Neural progenitor cell (in vitro differentiated cells): ENCODE measurements at places on chromosomes 6 and 20.

- no peak for DNase-seq
Measured at GRCh38 chr6:31935021-31935420, 7.5 kb downstream of the C2 start.

- DNase-seq: no peak
Measured at GRCh38 chr6:132683543-132683942, 24.6 kb upstream of the TAAR1 start.

DNA sequence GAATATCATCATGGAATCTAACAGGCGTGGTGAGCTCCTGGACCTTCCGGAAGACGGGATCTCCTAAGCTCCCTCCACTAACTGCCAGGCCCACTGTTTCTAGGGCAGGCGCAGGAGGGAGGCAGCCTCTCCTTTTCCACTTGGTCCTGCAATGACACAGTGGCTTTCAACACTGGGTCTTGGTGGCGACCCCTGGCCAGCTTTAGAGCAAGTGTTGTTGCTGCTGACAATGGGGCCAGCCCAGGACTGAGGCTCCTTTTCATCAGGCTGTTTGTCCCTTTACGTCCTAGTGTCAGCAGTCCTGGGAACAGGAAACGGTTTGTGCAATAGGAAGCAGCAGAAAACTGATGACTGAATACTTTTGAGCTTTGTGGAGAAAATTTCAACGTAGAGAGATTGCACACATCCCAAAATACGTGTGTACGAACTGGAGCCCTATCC, 9.7 kb upstream of the QKI start:
- peak; percentile 47 for DNase-seq

DNA sequence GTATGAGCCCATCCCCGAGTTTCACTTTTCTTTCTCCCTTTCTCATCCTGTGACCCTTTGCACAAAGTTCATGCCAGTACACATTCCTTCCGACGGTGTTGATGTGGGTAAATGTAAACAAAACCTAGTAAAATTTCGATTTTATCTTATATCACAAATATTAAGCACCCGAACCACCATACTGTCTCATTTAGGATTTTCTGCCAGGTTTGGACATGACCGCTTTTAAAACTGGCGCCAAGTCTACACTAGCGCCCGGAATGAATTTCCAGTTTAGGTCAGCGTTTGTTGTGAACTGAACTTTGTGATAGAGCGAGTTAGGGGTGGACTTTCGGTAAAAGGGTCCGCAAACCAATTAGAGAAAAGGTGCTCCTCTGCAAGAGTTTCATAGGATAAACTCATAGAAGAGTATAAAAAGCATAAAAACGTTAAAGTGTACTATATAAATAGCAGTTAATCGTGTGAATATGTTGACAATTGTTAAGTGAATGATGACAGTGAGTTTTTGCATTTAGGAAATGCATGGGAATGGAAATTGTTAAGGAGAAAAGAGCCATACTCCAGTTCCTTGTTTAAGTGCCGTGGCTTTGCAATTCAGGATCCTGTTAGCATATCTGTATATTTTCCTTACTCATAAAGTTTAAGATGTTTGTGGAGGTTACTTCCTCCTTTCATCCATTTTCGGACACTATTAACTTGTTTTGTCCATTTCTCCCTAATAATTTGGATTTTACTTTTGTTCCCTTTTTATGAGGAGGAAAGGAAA, 937 bp downstream of the AKAP7 start:
- DNase-seq: no peak

DNA sequence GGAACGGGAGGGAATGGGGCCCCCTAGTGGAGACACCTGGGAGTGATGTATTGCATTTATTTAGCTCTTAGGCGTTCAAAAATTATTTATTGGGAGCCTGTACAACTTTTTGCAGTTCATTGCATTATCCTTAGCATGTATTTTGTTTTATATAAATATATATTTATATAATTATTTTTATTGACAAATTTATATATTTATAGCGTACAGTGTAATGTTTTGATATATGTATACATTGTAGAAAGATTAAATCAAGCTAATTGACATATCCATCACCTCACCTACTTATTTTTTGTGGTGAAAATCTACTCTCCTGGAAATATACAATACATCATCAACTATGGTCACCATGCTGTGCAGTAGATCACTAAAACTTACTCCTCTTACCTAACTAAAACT, 975 bp downstream of the SIRT5 start:
- DNase-seq: no peak

GRCh38 chr20:45484676-45485075, 15.1 kb downstream of the WFDC2 start:
- peak; percentile 27 for DNase-seq

DNA sequence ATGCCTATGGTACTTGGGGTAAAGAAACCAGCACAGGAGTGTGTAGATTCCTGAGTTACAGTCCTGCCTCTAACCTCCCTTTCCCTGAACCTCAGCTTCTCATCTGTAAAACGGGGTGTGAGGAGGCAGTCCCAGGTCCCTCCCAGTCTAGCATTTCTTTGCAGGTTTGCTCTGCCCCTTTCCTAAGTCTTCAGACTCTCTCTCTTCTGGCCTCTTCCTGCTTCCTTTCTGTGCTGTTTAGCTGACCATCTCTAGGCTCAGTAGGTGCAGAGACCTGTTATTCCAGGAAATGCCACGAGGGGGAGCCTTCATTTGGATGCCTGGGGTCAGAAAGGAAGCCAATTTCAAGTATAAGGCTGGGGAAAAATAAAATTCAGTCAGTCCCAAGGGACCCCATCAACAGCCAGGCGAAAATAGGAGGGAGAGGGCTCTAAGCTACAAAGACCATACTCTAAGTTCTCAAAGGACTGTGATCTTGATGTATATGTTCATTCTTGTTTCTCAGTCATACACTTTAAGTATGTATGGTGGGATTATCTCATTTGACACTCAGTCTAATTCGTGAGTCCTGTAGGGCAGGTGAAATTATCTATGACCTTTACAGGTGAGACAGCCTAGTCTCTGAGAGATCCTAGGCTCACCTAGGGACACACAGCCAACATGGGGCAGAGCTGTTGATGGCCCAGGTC, 89.1 kb downstream of the NCR2 start:
- peak; percentile 75 for DNase-seq

DNA sequence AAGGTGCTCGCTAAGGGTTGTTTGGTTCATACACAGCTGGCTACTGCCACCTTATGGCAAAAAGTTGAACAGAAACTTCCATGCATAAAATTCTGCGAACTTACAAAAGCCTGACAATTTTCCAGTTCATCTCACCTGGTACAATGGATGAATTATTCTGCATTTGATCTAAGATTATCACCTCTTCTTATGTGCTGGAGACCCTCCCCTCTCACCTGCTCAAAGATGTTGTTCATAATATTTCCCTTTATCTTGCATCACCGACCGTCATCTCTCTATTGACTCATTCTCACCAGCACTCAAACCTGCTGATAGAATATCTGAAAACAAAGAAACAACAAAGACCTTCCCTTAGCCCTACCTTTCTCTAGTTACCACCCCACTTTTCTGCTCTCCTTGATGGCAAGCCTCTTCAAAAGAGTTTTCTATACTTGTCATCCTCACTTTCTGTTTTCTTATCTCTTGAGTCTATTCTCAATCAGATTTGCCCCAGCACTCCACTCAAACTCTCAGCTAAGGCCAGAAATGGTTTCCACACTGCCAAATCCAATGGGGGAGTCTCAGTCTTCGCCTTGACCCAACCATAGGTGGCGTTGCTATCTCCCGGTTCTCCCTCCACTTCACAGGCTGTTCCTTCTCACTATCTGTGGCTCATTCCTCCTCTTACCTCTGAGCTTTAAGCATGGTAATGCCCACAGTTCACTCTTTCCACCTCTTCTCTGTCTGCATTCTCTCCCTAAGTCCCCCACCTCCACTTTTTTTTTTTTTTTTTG, 25.8 kb downstream of the SNRNP48 start:
- peak; percentile 63 for DNase-seq

DNA sequence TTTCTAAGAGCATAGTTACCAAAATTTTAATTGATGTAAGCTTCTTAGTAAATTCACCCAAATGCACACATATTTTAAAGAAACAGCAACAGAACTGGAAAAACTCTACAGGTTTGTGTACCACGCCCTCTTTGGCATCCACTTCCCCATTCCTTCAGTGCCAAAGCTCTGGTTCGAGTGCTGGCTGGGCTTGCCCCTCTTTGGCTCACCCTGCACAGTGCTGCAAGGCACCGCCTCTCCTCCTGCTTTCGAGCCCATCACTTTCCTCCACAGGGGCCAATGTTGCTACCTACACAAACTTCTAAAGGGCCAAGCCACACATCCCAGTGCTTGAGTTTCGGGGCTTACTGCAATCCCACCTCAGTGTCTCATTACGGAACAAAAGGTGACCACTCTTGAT, 9.6 kb downstream of the LRP11 start:
- DNase-seq: no peak

DNA sequence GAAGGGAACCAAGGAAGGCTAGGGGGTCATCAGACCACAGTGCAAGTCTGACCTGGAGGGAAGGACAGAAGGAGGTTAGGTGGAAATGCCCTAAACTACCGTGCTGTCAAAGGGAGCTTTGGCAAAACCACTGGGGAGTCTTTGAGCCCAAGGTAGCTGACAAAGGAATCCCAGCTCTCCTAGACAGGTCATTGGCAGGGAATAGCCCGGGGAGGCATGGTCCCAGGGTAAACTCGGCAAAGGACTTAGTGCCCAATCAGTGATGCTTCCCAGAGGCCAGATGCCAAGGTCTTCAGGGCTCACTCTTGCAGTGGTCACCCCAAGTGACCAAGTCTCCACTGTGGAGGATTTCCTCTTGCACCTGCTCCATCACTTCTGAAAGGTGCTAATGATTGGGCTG, 102.3 kb upstream of the CDYL start:
- DNase-seq: no peak

DNA sequence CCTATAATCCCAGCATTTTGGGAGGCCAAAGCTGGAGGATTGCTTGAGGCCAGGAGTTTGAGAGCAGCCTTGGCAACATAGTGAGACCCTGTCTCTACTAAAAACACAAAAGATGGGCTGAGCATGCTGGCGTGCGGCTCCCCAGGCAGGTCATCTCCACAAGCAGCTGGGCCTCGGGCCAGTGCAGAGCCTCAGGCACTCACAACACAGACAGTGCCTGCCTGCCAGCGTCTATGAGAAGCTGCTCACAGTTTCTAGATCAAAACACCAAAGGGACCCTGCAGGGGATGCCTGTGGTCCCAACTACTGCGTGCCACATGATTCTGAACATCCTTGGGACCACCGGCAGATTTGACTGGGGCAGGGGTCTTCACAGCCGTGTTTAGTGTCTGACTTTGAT, 59.4 kb downstream of the GINS1 start:
- DNase-seq: no peak

DNA sequence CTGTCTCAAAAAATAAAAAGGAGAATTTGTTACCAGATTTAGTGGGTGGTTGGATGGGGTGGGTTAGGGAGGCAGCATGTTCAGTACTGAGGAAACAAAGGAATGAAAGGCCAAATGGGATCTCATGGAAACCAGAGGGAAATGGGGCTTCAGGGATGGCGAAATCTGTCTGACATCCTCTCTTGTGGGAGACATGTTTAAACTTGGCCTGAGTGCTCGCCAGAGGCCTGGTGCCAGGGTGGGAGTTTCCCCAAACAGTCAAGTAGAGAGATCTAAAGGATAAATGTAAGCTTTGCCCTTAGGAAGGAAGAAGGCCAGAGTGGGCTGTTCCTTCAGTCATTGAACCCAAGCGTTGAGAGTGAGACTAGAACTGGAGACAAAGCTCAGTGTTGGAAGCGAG, 61.9 kb upstream of the AKIRIN2 start:
- DNase-seq: no peak

DNA sequence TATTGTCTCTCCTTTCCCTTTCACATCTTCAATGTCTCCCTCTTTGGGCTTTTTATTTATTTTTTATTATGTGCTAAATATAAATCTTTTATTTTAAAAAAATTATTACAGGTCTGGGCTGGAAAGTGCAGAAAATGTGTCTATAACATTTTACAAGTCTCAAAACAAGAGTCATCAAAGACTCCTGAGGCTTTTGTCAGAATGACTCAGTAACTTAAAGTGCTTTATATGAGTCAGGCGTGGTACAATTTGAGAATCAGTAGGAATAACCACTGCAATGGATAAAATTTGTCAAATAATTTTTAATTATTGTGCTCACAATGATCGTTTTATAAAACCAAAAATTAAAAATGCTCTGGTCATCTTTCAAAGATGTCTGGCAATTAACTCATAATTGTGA, 193.9 kb downstream of the MMUT start:
- no peak for DNase-seq

DNA sequence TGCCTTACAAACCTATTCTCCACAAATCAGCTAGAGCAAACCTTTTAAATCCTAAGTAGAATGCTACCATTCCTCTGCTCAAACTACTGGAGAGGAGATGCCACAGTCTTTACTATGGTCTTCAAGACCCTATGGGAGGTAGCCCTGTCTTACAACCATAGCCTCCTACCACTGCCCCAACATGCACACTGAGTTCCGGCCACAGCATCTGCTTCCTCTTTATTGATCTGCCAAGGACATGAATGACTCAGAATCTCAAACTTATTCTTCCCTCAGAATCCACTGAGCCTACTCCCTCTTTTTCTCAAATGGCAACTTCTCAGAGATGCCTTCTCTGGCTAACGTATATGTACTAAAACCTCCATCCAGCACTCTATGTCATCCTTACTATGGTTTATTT, 12.2 kb upstream of the ANKEF1 start:
- no peak for DNase-seq

GRCh38 chr20:57128044-57128757, 138.2 kb downstream of the BMP7 start:
- peak; percentile 34 for DNase-seq

DNA sequence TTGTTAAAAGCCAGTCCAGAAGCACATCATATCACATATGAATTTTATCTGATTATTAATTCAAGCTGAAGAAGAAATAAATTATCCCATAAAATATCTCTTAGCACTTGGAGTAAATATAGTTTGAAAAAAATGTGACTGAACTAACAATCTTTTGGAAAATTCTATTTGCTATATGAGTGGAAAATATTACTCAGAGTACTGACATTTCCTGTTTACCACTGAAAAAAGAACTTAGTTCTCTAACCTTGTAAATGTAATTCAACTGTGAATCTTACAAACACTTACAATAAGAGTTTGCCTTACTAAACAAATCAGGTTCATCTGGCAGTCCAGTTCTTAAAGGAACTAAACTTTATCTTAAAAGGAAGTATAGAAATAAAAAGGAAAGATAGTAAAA, 44.2 kb downstream of the MOXD1 start:
- no peak for DNase-seq

- DNase-seq: no peak
Measured at GRCh38 chr6:56539527-56540105, 103.1 kb downstream of the DST start.
